ENCODE measurements at places on chromosomes 13 and 19. TPM values are rescaled to one million over a fixed set of nuclear protein-coding genes. Genes with fewer than 3 reads are reported as not detected.

The NLRP4 gene
- total RNA-seq, result not detected

The UTP14C gene
- 22.8 TPM for total RNA-seq

The PDX1 gene
- total RNA-seq, result not detected

The PNMA8B gene
- total RNA-seq, result 7.2 TPM

The LHFPL6 gene
- total RNA-seq, result 58.3 TPM

The ZNF835 gene
- 7.1 TPM for total RNA-seq

The RGL3 gene
- 46.8 TPM for total RNA-seq

The C1QTNF9B gene
- not detected for total RNA-seq

The NDUFA13 gene
- total RNA-seq, result 100 TPM

The C19orf73 gene
- not detected for total RNA-seq

The WDR62 gene
- total RNA-seq, result 3.2 TPM

The ELSPBP1 gene
- total RNA-seq, result not detected

The MBNL2 gene
- 65.6 TPM for total RNA-seq

The FFAR3 gene
- total RNA-seq, result 0.76 TPM

The GNG8 gene
- total RNA-seq, result not detected

The TMIGD2 gene
- 0.70 TPM for total RNA-seq

The LPAR6 gene
- total RNA-seq, result 32.0 TPM

The DENND1C gene
- total RNA-seq, result 2.2 TPM

The IL11 gene
- 0.41 TPM for total RNA-seq

The RASGRP4 gene
- 2.7 TPM for total RNA-seq

The PRR22 gene
- total RNA-seq, result 1.1 TPM

The ITGBL1 gene
- 2.6 TPM for total RNA-seq

The PLA2G4C gene
- 20.6 TPM for total RNA-seq

The DAND5 gene
- not detected for total RNA-seq

The TEKTIP1 gene
- 1.8 TPM for total RNA-seq

The MYO1F gene
- total RNA-seq, result 20.0 TPM

The KIR2DL3 gene
- total RNA-seq, result not detected

All from metanephros (tissue), 2 donors.